ENCODE measurements at places on chromosomes 11 and 22.

DNA sequence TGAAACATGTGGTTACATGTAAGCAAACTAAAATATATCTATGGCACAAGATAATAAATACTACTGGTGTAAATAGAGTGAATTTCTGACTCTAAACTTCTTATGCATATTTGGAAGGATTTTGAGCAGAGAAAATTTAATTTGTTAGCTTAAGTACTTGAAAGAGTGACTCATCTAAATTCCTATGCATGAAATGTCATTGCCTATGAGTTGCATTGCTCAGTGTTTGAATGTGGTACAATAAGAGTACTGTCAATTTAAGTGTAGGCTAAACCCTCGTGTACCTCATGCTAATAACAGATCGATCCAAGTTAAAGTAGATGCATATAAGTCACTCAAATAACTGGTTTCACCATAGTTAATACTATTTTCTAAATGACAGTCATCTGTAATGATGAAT lies 5.3 kb upstream of the CARD18 start:
- no peak for DNase-seq

DNA sequence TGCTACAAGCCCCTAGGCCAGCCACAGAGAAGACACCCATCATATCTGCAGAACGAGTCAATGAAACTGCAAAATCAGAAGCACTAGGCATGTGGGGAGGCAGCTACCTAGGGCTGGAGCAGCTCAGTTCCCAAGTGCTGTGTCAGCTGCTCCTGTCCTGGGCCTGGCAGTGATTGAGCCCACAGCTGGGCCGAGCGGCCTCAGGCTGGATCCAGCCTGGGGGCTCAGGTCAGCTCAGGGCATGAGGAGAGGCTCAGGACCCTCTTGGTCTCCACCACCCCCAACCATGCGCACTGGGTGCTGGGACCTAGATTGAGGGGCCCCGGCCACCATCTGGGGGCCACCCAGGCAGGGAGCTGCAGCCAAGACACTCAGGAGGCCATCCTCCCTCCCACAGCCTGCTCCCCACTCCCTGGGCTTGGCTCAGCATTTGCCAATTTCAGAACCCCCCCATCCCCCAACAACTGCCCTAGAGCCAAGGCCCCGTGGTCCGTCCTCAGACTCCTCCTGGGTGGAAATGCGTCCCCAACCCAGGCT lies 2.4 kb upstream of the TNNT3 start:
- DNase-seq, result no peak

- DNase-seq, result no peak
These were observed 997 bp downstream of the DEAF1 start for GRCh38 chr11:693887-694562.

GRCh38 chr11:85947431-85948272 lies 92.5 kb downstream of the CCDC83 start:
- DNase-seq, result no peak

- no peak for DNase-seq
These were observed 14.9 kb upstream of the TFIP11 start for GRCh38 chr22:26527167-26527566.

DNA sequence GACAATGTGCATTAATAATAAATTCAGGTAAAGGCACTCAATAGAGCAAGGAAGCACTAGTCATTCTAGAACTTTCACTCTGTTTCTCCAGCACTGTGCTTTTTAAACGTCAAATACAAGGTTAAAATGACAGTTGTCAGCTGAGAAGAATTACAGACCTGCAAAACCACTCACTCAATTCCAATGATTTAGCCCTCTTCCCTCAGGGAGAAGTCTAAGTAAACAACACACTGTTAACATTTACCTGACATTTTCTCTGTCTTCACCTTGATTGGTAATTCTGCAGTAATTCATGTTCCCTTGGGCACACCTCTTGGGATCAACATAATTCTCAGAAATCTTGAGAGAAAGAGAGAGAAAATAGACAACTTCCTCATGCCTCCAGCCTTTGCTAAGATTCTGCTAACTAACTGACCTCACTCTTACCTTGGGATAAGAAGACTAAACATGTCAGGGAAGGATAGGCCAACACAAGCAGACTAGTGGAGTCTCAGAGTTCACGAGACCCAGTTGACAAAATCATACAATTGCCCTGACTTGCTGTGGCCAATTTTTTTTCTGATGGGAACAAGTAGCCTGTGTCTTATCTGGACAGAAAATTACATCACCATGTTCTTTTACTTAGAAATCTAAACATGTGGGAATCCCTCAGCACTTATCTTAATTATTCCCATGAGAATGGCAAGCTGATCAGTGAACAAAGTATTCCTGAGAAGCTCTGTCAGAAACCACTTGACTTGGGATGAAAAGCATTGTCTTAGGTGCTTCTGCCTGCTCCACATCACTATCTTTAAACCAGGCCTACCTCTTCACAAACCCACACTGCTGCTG lies 516.8 kb upstream of the FAT3 start:
- DNase-seq, result no peak

DNA sequence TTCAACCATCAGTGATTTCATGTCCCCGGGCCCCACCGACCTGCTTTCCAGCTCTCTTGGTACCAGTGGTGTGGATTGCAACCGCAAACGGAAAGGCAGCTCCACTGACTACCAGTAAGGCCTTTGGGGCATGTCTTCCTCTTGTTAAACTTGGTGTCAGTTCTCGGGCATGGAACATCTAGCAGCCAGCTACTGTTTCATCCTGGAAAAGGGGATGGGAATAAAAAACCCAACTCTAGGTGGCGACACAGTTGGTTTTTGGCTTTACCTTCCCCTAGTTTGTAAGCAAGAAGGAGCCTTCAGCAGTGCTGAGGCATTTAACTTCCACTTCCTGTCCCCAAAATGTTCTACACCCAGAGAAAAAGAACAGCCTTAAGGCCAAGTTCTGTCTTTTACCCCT lies 76.7 kb downstream of the BMAL1 start:
- DNase-seq, result no peak

DNA sequence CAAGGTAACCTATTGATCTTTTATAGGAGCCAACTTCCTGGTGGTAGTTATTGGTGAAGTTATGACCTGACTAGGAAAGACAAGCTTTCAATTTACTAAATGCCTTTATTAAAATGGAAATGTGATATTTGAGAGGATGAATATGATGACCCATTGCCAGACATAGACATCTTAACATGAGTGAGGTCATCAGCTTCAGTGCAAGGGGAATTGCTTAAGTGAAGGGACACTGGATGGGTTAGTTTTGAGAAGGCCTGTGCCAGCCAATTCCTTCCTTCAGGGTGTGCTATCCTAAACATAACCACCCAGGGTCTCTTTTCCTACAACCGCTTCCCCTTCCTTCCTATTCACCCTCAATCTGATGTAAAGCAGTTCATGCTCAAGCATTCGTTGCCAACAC lies 21.5 kb downstream of the NAV2 start:
- no peak for DNase-seq

DNA sequence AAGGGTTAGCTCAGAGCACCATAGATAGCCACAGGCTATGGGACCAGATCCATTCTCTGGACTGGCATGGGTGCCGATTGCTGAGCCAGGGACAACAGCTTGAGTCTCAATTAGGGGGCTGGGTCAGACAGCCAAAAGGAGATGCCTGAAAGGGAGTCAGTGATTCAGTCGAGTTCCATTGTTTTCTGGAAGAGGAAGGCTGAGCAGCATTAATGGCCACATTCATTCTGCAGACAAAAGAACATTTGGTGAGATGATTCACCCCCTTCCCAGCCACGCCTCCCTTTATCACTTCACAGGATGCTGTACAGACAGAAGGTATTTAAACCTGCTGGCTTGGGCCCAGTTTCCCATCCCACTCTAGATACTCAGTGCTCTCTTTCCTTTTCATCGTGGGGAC lies 131.9 kb downstream of the ADAMTS15 start:
- no peak for DNase-seq

DNA sequence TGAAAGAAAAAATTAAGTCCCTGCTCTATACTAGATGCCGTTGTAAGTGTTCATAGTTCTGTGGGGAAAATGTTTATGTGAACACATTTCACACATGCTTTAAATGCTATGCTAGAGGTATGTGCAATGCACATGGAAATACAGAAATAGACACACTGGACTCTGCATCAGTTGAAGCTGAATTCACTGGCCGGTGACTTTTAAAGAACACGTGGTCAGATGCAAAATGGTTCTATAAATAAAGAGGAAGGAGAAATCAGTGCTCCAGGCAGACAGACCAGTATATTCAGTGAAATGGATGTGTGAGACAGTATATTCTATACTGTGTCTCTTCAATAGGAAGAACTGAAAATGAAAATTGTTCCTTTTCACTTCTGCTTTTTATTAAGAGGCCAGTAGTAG lies 29.9 kb downstream of the TRPC6 start:
- DNase-seq, result no peak

DNA sequence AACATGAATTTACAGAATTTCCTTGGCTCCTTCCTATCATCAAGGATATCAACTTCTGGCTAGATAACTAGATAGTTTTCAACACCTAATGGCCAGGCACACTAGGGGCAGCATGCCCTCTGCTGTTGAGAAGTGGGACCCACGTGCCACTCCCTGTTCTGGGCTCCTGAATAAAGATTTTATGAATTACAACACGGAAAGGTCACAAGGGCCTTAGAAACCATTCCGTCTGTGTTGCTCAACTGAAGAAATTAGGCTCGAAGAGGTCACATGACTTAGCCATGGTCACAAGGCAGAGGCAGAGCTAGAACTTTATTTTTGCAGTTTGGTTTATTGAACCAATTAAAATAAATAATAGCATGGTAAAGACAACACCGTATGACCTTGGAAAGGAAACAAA lies 36.0 kb downstream of the PRCP start:
- no peak for DNase-seq

DNA sequence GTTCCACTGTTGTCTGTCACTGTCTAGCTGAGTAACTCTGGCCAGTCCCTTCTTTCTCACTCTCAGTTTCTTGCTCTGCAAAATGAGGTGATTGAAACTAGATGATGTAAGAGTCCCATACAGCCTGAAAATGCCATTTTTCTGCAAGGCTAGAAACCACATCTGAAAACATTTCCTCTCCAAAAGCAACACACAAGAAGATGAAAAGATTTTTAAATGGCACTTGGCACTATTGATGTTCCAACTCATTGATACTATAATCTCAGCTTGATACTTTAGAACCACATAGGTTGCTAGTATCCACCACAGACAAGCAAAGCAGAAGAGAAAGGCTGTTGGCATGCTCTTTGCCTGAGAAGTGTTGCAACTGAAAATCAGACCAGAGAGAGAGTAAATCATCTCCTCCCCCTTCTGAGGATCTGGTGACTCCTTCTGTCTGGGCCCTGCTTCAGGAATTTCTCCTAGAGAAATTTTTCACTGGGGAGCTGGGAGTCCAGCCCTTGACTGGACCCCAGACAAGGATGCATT lies 1217.9 kb downstream of the LRRC4C start:
- no peak for DNase-seq

DNA sequence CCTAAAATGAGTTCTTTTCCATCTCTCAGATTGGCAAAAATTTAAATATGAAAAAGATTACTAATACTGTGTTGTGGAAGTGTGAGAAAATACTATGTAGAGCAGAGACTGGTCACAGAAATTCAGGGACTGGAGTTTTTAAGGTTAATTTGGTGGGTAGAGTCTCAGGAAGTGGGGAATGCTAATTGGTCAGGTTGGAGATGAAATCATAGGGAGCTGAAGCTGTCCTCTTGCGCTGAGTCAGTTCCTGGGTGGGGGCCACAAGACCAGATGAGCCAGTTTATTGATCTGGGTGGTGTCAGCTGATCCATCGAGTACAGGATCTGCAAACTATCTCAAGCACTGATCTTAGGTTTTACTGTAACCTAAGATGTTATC lies 29.4 kb upstream of the TMEM86A start:
- no peak for DNase-seq

- DNase-seq, result no peak
These were observed 7.9 kb upstream of the SLC22A25 start for GRCh38 chr11:63251312-63251711.

DNA sequence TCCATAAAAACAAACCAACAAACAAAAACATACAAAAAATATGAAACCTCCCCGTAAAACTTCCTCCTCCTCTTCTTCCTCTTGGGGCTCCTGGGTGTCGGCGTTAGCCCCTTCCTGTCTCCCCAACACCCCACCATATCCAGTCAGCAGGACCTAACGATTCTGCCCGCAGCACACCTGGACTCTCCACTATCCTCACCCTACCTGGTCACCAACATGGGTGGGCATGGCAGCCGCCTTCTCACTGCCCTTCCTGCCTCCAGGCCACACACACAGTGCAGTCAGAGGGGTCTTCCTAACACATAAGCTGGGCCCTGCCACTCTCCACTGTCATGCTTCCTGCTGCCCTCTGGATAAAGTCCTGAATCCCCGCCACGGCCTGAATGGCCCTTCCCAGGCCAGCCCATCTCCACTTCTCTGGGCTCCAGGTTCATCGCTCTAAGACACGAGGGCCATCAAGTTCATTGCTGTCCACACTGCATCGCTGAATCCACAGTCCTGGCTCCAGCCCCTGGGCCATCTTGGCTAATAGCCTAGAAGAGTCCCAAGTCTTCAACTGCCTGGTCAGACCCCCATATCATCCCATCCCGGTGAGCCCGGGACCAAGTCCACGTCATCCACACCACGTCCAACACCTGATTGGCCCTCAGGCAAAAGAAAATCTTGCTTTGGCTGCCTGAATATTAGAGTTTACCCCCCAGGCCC lies 76.2 kb downstream of the IGLL1 start:
- DNase-seq, result no peak

GRCh38 chr11:10005955-10006525 lies 288.0 kb downstream of the SBF2 start:
- no peak for DNase-seq

DNA sequence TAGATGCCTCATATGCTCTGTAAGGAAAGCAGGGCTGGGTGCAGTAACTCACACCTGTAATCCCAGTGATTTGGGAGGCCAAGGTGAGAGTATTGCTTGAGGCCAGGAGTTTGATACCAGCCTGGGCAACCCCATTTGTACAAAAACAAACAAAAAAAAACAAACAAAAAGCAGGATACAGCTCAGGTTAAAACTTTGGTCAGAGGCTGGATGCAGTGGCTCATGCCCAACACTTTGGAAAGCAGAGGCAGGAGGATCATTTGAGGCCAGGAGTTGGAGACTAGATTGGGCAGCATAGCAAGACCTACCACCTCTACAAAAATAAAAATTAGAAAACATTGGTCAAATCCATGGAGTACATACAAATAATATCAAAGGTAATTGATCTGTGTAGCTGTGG lies 7.9 kb downstream of the CUL5 start:
- DNase-seq, result no peak

DNA sequence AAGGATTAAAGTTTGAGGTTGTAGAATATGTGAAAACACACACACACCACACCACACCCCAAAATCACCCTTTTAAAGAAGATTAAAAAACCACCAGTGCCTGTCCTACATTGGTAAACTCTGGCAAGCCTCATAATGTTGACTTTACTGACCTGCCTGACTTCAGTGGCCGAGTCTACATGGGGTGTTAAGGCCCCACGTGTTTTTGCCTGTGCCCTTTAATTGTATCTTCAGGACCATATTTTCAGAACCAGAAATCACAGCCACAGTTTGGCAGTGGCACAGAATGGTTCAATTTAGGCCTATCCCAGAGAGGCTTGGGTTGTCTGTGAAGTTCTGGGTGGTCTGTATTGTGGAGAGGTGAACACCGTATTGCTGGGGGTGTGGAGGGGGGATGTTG lies 33.4 kb downstream of the ZBTB16 start:
- no peak for DNase-seq

All from stimulated activated CD8-positive, alpha-beta memory T cell treated with anti-CD3 and anti-CD28 coated beads, Interleukin-7, amount 100 ng/mL, for 24 hours (primary cell).